Activated CD4-positive, alpha-beta T cell treated with anti-CD3 and anti-CD28 coated beads, Interleukin-2, amount 10 ng/mL, durations not matched to agents 24 days and 14 days (primary cell): ENCODE measurements at places on chromosomes 6 and 20. TPM values are rescaled to one million over a fixed set of nuclear protein-coding genes. Genes with fewer than 3 reads are reported as not detected.

The CRIP3 gene
- 0.43 and 0.79 TPM in 2 replicates for total RNA-seq

The SULF2 gene
- total RNA-seq, result 1.2 and 1.3 TPM in 2 replicates

The PRND gene
- total RNA-seq, result not detected in 2 replicates

The ABCC10 gene
- 38.2 and 40.0 TPM in 2 replicates for total RNA-seq

The PRSS16 gene
- 0.31 TPM in 1 of 2 replicates, not detected in the other for total RNA-seq

The NCOA7 gene
- total RNA-seq, result 52.5 and 53.7 TPM in 2 replicates

The LATS1 gene
- 31.8 and 33.7 TPM in 2 replicates for total RNA-seq

The CDKAL1 gene
- total RNA-seq, result 28.5 and 29.1 TPM in 2 replicates

The ELOVL2 gene
- total RNA-seq, result not detected in 2 replicates

The RFX6 gene
- total RNA-seq, result not detected in 2 replicates

The MARCKS gene
- total RNA-seq, result 0.05 TPM in 1 of 2 replicates, not detected in the other

The VWA7 gene
- total RNA-seq, result 3.0 and 3.2 TPM in 2 replicates

The KHDC1 gene
- 5.1 and 5.2 TPM in 2 replicates for total RNA-seq
